ENCODE measurements at places on chromosomes 2 and 18.

DNA sequence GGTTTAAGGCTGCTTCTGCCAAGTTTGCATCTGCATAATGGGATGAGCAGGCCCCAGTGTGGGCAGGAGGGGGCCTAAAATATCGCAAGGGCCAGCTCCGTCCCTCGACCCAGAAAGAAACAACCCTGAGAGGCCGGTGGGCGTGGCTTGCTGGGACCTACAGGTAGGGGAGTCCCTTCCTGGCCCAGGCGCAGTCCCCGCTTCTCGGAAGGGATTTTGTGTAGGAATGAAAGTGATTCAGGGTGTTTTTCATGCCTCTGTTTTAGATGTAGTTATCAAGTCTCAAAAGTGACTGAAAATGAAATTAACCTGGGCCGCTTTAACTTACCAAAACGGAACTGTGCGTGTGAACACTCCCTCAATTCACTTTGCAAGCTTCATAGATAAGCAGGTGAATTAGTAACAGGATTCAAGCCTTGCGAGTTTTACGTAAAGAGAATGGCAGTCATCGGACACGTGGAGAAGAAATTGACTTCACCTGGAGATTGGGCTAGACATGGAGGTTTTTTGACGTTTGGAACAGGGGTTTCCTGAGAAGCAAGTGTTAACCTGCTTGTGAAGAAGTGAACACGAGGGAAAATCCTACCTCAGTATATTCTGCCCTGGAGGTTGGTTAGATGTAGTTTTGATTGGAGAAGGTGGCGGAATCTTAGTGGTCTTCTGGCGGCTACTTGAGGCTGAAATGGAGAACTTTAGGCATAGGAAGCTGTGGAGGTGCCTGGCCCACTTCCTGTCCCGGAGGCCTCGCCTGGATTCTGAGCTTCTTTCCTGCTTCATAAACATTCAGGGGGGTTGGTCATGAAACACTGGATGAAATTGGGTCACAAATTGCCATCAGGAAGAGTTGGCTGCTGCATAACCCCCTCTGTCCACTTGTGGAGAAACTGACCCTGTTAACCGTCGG, 1.7 kb downstream of the NCK2 start:
- peak; percentile 88 for DNase-seq

GRCh38 chr18:27860011-27860410, 316.9 kb downstream of the CDH2 start:
- DNase-seq, result no peak

- no peak for DNase-seq
Measured at GRCh38 chr18:40452599-40452998, 1502.4 kb upstream of the PIK3C3 start.

- no peak for DNase-seq
Measured at GRCh38 chr2:241062389-241063092, 39.5 kb downstream of the MTERF4 start.

DNA sequence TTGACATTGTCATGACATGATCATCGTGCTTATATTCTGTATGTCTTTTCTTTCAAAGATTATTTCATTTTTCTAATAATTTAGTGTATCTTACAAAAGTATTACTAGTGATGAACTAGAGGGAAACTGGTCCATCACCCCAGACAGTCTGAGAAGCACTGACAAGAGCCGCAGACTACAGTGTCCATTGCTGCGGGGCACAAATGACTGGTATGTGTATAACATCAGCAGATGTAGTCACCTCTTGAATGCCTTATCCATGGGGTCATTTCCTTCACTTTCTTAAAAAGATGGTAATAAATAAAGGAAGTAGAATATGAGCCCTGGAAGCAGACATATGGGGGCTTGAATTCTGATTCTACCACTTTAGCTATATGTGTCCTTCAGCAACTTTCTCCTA, 29.6 kb downstream of the NEMP2 start:
- DNase-seq, result no peak

DNA sequence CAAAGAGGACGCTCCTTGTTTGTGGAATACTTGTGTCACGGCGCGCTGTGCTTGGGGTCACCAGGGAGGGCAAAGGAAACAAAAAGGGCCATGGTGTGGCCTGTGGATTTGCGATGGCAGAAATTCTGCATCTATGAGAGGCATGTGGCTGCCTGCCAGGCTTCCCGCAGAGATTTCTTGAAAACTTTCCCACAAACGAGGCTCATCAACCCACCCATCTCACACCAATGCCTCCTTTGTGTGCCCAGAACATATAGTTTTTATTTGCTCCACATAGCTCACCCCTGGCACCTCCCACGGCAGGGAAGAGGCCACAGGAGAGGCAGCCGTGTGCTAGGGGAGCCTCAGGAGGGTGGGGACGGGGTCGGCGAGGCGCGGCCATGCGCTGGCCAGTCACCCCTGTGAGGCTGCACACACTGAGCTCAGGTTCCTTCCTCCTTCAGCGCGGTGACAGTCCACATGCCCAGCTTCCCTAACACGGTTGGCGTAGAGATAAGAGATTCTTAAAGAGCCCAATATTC, 100.3 kb downstream of the MBP start:
- DNase-seq, result no peak

DNA sequence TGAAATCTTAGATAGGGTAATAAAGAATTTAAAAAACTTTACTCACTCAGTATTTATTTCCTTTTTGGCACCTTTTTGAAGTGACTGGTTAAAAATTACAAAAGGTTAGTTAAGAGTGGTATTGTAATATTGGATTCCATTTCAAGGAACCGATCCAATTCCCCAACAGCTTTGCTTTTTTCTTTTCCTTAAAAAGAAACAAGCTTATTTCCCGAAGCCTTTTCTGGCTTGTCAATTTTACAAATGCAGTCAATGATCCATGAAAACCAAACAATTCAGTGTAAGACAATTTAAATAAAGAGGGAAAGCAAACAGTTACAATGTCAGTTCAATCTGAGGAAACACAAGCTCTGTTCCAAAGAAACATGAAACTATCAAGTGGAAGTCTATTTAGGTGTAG, 200.2 kb downstream of the RIT2 start:
- DNase-seq, result no peak

DNA sequence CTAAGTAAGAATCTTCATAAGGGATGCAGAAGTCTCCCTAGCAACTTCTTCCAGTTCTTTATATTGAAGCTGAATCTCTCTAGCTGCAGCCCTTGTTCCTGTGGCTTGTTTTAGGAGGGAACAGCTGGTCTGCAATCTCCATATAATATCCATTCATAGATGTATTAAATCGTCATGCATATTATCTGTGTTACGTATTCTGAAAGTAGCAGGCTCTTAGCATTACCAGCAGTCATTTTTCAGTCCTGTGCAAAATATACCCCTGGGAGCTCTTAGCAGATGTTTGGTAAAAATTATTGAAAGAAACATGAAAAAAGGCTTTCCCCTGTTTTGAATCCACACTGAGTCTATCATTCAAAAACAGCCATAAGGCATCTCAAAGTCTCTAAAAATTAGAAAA, 385.3 kb downstream of the IRS1 start:
- DNase-seq, result no peak

- DNase-seq, result no peak
Measured at GRCh38 chr2:192029089-192029488, 165.6 kb downstream of the TMEFF2 start.

DNA sequence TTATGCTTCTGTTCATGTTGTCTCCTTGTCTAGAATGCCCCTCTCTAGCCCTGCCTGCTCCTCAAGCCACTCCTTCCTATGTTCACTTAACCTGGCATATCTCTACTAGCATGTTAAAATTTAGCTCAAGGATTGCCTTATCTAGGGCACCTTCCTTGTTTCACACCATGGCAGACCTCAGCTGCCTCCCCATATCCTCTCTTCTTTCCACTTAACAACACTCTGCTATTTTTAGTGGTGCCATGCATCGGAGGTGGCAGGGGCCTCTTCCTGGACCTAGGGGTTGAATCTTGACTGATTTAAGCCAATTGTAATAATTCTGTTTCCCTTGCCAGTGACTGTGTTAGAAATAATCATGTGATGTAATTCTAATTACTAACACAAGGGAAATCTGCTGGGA, 36.9 kb upstream of the FAM98A start:
- no peak for DNase-seq

DNA sequence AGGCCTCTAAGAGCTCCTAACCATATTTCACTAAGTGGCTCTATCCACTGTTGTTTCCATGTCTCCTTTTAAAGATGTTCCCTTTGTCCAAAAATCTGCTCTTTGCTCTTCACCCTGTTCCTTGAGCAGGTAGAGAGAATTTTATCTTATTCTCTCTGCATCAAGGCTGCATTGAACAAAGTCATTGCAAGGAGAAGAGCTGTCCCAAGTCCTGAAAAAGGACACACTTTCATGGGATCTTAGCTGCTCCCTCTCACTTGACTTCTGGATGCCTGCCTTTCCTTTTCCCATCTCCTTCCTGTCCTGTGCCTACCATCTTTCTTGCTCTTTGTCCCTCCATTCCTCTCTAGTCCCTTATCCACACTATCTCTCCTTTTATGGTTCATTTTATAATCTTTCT, 235.2 kb upstream of the THSD7B start:
- no peak for DNase-seq

DNA sequence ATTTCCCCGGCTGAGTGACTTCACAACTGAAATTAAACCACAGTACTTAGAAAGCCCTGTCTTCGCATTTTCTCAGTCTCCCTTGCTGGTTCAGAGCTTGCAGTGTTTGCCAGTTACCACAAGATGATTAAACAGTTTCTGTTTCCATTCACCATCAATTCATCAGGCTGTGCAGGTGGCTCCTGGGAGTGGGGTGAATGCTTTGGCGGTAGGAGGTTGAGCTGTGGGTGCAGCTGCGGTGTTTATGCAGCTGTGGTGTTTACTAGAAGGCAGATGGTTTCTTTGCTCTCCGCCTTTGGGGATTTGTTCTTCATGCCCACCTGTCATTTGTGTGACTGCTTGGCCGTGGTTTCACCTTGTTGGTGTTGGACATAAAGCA, 16.1 kb downstream of the ACOXL start:
- peak; percentile 57 for DNase-seq

DNA sequence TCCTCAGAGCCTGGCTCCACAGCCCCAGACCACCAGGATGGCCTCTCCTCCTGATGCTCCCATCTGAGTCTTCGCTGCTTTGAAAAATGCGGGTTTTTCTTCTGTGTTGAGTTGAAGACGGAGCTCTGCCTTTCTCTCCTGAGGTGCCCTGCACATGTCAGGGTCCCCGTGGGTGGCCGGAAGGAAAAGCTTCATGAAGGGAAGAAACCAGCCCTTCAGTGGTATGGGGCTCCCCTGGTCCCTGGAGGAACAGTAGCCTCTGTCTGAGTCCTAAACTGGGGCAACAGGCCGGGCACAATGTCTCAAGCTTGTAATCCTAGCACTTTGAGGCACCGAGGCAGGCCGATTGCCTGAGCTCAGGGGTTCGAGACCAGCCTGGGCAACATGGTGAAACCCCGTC, 54.7 kb upstream of the CAB39 start:
- no peak for DNase-seq

- no peak for DNase-seq
Measured at GRCh38 chr18:54119524-54120019, 104.9 kb downstream of the MBD2 start.

GRCh38 chr18:32507093-32507492, 36.4 kb upstream of the GAREM1 start:
- DNase-seq, result no peak

- DNase-seq, result no peak
Measured at GRCh38 chr2:217858519-217859491, 144.0 kb downstream of the TNS1 start.

DNA sequence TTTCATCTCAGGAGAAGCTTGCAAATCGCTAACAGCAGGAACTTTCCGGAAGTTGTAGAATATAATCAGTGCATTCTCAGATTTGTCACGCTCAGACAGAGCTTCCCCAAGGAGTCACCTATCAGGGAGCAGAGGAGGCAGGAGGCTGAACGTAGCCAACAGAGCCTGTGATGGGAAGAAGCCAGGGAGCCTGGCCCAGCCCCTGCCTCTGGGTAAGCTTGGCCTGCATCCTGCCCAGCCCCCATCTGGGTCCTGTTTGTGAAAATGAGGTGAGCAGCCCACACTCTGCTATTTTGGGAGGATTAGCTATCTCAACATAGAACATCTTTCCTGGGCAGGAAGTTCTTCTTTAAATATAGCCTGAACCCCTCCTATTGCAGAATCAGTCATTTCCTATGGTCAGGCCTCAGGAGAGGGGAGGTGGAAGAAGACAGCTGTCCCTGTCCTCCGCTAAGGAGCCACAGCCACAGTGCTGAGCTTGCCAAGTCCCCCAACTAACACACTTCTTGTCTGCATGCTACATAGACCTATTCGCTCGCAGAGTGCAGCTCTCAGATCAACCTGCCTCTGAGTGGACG, 19.2 kb upstream of the PKDCC start:
- DNase-seq, result no peak

DNA sequence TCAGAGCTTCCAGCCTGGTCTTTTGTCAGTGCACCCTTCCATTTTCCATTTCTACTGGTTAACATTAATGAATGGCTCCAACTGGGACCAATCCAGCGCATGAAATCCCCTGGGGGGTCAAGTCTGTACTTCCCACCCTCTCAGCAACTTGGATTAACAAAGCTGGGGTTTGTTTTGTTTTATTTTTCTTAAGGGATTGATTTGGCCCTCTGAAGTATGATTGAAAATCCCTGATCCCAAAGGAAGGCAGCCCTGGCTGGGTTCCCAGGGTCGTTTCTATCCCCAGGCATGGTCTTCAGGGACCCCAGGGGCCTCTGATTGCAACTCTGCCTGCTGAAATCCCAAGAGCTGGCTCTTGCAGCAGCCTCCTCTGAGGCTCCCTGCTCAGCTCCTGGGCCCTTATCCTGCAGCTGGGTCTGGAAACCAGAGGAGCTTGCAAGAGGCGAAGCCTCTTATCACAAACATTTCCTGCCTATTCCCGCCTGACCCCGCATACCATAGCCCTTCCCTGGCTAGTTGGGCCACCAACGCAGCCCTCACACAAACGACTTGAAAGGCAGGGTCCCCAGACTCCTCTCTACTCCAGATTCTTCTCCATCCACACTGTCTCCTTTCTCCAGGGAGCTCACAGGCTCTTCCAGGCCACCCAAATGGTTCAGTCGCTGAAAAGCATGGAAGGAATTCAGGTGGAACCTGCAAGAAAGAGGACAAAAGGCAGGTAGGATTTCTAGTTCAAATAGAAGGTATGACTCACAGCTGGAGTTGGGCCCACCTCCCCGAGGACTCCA, 109.7 kb upstream of the PKDCC start:
- no peak for DNase-seq
